ENCODE measurements at places on chromosomes 11 and 22.

DNA sequence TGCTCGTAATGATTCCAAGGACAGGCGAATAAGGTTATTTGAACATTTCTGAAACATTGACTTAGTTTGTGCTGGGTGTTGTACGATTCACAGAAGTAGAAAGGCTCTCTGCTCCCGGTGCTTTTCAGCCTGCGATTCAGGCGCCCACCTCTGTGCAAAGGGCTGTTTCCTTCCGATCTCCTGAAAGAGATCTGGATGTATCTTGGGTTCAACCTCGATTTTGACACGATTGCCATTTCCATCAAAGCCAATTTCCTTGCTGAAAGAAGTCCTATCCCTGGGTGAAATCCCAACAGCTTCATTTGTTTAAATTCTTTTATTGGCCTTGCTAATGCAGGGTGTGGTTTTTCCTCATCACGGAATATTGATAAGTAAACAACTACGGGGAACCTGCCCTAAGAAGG is 1.1 kb upstream of the ZC3H12C start:
- DNase-seq = no peak

GRCh38 chr11:22430141-22430541 is 92.0 kb downstream of the SLC17A6 start:
- DNase-seq = no peak

DNA sequence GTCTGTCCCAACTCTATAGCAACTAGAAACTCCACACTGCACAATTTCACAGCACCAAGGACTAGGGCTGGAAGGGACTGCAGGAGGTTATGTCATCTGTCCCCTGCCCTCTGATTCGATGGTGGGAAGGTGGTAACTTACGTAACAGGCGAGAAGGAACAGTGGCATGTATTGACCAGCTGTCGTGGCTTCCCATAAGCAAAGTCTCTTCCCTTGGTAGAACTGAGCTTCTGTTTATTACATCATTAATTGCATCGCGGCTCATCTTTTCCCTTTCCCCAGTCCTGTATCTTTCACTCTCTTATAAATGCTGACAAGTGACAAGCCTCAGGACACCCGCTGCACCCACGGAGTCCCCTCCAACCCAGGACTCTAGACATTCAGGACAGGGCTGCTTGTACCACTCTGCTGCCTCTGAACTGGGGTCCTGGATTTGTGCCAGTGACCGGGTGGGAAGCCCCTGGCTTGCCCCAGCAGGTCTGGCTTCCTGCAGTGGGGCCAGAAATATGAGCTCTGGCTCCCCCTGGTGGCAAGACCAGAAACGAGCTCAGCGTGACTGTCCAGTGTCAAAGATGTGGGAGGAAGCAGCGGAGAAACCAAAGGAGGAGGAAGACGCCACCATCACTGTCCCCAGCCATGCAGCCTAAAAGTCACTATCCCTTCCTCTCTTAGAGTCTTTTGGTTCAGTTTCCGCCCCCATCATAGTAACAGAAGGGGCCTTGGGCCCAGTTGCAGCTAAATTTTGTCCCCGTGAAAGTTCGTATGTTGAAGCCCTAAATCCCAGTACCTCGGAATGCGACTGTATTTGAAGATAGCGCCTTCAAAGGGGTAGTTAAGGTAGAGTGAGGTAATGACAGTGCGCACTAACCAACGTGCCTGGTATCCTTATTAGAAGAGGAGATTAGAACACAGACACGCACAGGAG is 84.5 kb downstream of the ISX start:
- DNase-seq = peak; percentile 52

DNA sequence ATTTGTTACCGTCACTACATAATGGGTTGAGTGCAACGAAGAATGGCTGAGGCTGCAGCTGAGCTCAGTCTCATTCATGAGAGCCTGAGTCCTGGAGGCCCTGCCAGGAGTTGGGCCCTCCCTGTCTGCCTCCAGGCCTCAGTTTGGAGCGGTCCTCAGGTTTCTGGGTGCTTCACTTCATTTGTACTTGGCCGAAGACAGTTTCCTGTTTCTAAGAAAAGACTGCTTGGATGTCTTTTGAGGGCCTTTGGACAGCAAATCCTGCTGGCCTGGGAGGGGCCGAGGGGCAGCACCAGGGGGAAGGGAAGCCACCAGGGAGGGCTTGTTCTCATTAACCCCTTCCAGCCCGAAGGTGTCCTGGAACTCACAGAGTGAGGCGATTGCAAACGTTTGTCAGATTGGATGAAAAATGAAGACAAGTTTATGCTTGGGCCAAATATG is 163.1 kb downstream of the ETS1 start:
- DNase-seq = peak; percentile 74

GRCh38 chr11:17263769-17264168 is 12.8 kb upstream of the NUCB2 start:
- no peak for DNase-seq

DNA sequence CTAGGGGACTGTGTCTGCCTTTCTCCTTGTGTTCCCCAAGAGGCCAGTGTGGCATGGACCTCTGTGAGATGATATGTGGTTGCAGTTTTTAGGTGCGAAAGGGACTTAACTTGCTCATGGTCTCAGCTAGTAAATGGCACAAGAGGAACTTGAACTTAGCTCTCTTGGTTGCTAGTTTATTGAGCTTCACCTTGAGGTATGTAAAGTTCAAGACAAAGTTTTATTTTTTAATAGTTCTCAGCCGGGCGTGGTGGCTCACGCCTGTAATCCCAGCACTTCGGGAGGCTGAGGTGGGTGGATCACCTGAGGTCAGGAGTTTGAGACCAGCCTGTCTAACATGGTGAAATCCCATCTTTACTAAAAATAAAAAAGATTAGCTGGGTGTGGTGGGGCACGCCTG is 71.6 kb upstream of the SUSD2 start:
- DNase-seq = no peak

- no peak for DNase-seq
Measured at GRCh38 chr11:132123449-132123848, 753.0 kb downstream of the NTM start.

DNA sequence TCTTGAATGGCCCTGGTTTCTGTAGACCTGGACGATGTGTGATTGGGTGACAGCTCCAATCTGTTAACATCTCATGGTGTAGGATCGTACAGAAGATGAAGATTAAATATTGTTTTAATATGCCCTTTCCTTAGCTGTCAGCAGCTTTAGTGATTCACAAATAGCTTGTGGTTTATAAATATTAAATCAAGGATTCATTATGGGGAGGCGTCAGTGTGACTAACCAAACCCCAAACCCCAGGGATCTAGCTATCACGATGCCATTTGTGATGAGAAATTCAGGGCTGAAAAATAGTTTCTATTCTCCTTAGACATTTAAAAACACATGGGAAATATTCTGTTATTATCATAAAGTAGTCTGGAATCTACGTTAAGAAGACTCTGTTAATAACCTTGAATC is 73.4 kb downstream of the NCAM1 start:
- DNase-seq = no peak

- peak; percentile 90 for DNase-seq
Measured at GRCh38 chr11:72831521-72832300, 17.5 kb downstream of the ATG16L2 start.

DNA sequence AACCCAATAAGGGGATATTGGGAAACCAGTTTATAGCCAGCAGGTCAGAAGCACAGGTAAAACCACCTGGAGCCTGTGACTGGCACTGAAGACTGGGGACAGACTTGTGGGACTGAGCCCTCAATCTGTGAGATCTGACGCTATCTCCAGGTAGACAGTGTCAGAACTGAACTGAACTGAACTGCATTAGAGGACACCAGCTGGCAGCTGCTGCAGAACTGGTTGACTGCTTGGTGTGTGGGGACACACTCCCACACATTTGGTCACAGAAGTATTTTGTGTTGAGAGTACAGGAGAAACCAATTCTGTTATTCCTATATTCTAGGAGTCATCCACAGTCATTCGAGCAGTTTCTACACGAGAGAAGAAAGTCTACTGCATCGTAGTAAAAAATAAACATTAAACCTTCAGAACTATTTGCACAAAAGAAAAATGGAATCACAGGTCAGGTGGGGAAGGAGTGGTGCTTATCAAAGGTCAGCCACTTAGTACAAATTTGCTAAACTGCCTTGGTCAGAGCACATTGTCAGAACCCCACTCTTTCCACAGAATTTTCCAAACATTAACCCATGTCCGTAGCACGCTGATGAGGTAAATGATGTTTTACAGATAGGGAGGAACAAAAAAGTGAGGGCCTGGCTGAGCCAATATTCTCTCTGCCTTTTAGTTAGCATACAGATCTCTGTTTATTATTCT is 77.2 kb downstream of the SIK3 start:
- no peak for DNase-seq

- no peak for DNase-seq
Measured at GRCh38 chr22:27295040-27295439, 506.5 kb downstream of the MN1 start.

- DNase-seq = no peak
Measured at GRCh38 chr11:113796663-113797259, 17.2 kb downstream of the CLDN25 start.

DNA sequence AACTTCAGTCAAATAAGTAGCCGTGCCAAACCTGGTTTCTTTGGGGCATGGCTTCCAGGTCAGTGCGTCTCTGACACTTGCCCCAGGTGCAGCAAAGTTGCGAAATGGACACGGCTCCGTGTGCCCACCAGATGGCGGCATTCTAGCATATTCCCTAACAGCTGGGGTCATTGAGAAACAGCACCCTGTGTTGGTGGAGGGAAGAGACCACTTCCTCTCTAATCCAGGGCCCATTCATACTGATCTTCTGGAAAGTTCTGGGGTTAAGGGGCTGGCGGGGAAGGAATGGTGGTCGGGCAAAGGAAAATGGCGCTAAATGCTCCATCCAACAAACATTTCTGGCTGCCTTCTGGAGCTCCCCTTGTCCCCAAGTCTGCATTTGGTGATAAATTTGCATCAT is 141.2 kb upstream of the TIMP3 start:
- peak; percentile 70 for DNase-seq

DNA sequence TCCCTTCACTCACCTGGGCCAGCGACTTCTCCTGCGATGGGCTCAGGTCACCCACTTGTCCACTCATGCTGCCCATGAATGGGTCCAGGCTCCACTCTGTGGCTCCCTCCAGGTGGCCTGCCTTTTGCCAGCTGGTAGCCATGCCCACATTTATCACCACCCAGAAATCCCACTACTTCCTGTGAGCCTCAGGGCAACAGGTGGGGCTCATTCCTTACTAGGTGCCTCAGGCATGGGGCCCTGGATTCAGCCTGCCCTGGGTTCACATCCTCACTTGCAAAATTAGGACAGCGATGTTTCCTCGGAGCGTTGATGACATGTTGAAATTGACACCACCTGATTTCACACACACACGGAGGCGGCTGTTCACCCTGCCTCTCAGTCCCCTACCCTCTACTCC is at the start of gene SEC14L6:
Gene SEC14L6 (minus strand): TSS at position 126 of the 400 bp plus-strand sequence. CDS start 59 bp downstream, at position 67.
- DNase-seq = no peak

DNA sequence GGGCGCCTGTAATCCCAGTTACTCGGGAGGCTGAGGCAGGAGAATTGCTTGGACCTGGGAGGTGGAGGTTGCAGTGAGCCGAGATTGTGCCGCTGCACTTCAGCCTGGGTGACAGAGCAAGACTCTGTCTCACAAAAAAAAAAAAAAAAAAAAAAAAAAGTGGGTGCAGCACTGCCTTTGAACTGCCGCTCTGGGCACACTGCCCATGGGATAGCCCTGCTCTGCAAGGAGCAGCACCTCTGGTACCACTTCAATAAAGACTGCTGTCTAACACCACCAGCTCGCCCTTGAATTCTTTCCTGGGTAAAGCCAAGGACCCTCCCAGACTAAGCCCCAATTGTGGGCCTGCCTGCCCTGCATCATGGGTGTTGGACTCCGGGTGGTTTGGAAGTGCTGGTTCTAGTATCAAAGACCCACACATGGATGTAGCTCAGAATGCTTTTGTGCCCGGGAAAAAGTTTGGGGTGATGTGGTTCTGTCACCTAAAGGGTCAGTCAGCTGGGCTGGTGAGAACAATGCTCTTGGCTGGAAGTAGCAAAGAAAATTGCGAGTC is 444.3 kb downstream of the TBC1D22A start:
- no peak for DNase-seq

DNA sequence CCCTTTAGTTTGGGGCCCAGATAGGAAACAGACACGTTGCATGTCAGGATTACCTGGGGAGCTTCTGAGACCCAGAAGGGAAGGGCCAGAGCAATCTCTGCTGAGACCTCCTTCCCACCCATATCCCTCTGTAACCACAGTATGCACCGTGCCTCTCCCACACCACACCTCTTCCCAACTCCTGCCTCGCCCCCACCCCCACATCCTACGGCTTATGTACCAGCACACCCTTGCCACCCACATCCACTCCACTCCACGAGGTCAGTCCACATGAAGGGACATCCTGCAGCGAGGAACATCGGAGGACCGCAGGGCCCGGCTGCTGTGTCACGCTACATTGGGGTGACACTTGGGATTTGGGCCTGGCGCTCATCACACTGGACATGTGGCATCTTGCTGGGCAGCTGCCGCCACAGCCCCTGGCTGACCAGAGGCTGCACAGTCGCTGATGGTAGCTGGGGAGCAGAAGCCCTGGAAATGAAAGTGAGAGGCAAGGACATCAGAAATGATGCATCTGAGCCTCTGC is 118.3 kb upstream of the LMO1 start:
- no peak for DNase-seq

- no peak for DNase-seq
Measured at GRCh38 chr11:47509077-47509536, 43.8 kb downstream of the CELF1 start.

DNA sequence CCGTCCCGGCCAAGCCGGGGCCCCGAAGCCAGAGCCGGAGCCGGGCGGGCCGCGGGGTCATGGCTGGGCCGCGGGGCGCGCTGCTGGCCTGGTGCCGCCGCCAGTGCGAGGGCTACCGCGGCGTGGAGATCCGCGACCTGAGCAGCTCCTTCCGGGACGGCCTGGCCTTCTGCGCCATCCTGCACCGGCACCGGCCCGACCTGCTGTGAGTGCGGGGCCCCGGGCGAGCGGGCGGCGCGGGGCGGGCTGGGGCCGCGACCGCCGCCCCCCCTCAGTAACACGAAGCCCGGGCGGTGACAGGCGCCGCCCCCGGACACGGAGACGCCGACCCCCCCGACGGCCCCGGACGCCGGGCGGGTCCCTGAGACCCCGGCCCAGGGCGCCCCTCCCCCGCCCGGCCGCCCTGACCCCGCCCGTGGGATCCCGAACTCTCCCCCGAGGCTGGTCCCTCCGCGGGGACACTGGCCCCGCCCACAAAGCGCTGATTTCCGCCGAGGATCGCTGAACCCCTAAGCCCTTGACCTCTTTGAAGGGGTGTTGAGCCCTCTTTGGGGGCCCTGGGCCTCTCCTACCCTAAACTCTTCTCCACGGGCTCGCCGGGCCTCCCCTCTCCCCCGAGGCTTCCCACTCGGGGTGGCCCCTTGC is 389 bp downstream of the MICALL1 start:
- DNase-seq = no peak

- peak; percentile 41 for DNase-seq
Measured at GRCh38 chr11:44452827-44453572, 112.5 kb upstream of the CD82 start.

DNA sequence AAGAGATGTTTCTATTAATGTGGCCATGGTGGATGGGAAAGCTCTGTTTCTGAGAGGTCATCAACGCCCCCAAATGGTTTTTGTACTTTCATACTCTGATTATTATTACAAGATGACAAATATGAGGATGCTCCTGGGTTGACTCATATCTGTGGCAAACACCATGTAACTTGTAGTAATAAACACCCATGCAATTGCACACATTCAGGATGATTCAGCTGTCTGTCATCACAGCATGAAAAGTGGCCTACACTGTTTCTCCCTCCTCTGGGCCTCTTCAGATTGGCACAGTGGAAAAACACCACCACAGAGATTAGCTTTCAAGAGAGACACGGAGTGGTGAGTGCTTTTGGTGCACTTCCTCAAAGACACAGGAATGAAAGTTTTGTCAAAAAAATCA is 85.4 kb downstream of the MTNR1B start:
- DNase-seq = no peak

- no peak for DNase-seq
Measured at GRCh38 chr11:65435411-65435931, 12.9 kb downstream of the NEAT1 start.

GRCh38 chr11:108786281-108786990 is 121.6 kb downstream of the DDX10 start:
- DNase-seq = no peak
